ENCODE measurements at places on chromosomes 13 and 19.

DNA sequence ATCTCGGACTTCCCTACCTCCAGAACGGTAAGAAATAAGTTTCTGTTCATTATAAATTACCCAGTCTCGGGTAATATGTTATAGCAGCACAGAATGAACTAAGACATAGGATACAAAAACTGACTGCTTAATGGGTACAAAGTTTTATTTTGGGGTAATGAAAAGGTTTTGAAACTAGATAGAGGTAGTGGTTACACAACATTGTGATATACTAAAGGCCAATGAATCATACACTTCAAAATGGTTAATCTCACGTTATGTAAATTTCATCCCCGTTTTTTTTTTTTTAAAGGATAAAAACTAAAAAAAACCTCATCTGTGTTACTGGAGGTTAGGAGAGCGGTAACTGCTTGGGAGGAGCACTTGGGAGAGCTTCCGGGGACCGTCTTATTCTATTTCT lies 23.5 kb downstream of the AKT2 start:
- DNase-seq: no peak

- DNase-seq: no peak
Measured at GRCh38 chr13:99656844-99657381, 155.6 kb downstream of the TM9SF2 start.

DNA sequence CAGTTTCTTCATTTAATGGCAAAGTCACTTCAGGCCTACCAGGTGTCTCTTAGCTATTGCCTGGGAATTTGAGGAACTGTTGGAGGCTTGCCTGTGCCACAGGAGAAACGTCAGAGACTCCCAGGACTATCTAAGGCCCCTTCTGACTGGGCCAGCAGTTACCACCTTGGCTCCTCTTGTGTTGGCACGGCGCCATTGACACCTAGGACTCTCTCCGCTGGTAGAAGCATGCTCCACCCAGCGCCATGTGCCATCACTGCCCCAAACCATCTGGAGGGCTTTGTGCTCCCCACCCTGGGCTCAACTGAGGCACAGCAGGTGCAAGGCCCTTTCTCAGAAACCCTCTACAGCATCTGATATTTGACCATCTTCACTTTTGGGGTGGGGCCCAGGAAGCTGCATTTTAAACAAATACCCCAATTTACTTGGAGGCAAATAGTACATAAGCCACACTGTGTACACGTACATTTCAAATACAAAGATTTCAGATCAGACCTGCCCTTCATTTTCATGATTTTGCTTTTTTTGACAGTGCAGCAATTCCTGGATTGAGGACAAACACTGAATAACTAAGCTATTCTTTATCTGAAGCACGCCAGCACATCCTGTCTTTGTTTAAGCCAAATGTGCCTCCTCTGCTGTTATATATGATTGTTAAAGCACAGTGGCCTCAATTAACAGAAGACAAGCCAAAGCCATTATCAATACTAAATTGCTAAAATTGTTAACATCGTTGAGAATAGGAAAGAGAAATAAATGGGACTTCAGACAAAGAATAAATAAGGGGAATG lies 59.9 kb upstream of the TPP2 start:
- DNase-seq: no peak

- no peak for DNase-seq
Measured at GRCh38 chr13:111519041-111519440, 198.6 kb downstream of the TEX29 start.

DNA sequence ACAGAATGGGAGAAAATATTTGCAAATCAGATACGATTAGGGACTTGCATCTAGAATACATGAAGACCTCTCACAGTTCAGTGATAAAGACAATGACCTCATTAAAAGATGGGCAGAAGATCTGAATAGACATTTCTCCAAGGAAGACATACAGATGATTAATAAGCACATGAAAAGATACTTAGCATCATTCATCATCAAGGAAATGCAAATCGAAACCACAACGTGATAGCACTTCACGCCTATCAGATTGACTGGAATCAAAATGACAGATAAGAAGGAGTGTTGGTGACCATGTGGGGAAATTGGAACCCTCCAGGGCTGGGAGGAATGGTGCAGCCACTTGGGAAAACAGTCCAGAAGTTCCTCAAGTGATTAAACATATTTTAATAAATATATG lies 25.8 kb downstream of the CFAP97D2 start:
- DNase-seq: no peak

GRCh38 chr13:20391597-20392452 lies 133.8 kb downstream of the CRYL1 start:
- DNase-seq: no peak

DNA sequence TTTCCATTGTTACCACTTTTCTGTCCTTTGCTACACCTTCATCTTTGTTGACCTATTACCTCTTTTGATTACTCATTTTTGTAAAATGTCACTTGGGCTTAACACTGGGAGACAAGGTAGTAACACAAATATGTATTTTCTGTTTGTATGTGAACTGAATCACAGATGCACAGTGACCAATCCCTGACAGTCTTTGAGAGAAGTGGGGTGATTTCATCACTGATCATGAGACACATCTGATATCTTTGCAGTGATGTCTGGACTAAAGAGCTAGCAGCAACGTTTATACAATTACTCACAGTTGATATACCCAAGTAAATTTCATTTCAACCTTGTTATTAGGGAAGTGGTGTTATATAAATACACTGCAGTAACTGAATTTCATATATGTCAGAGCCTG lies 1397.4 kb upstream of the SPRY2 start:
- DNase-seq: no peak

DNA sequence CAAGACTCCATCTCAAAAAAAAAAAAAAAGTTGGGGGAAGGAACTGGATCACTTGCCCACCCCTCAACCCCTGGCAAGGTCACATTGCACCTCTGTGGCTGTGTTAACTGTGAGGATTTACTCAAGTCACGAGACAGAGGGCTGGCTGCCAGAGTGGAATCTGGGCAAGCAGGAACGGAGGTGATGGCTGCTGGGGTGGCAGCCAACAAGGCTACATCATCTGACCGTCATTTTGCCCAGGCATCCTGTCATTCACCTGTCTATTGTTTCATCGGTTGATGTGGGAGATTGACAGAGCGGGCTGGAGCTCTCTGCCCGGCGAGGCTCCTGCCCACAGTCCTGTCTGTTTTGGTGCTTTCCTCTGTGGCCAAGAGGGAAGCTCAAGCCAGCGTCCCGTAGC lies 75.7 kb downstream of the DPF1 start:
- DNase-seq: no peak

GRCh38 chr19:3055741-3056416 lies 6.4 kb downstream of the TLE5 start:
- DNase-seq: peak; percentile 85

DNA sequence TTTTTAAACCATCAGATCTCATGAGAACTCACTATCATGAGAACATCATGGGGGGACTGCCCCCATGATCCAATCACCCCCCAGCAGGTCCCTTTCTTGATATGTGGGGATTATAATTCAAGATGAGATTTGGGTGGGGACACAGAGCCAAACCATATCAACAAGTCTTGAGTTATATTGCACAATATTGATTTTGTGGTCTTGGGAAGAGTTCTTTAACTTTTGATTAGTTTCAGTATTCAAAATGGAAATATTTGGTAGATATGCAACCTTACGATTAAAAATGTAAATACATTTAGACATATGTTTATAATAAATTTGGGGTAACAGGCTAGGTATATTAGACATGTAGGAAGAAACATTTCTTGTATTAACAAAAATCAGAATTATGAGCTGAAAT lies 188.2 kb downstream of the GPC5 start:
- no peak for DNase-seq

GRCh38 chr13:75145927-75146326 lies 336.0 kb downstream of the TBC1D4 start:
- no peak for DNase-seq

DNA sequence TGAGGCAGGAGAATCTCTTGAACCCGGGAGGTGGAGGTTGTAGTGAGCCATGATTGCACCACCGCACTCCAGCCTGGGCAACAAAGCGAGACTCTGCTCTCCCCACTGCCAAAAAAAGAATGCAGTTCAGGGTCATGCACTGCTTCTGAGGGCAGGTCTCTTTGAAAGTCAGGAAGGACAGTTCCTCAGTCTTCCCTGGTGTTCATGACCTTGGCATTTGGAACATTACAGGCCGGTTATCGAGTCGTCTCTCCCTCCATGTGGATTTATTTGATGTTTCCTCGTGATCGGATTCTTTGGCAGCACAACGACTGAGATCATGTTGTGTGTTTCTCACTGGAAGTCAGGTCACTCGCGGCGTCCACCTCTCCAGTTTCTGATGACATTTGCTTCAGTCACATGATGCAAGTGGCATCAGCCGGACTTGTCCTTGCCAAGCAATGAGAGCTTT lies 17.2 kb downstream of the FGF21 start:
- no peak for DNase-seq

- no peak for DNase-seq
Measured at GRCh38 chr19:5434970-5435641, 20.1 kb upstream of the ZNRF4 start.

- no peak for DNase-seq
Measured at GRCh38 chr13:34410678-34411077, 531.4 kb upstream of the NBEA start.

- DNase-seq: peak; percentile 37
Measured at GRCh38 chr19:12676384-12676792, 5.3 kb downstream of the DHPS start.

GRCh38 chr19:47598407-47599349 lies 10.3 kb upstream of the BICRA start:
- no peak for DNase-seq

- no peak for DNase-seq
Measured at GRCh38 chr13:21511849-21512248, 52.7 kb upstream of the ZDHHC20 start.

- peak; percentile 27 for DNase-seq
Measured at GRCh38 chr13:98221234-98221633, 44.2 kb upstream of the RNF113B start.

DNA sequence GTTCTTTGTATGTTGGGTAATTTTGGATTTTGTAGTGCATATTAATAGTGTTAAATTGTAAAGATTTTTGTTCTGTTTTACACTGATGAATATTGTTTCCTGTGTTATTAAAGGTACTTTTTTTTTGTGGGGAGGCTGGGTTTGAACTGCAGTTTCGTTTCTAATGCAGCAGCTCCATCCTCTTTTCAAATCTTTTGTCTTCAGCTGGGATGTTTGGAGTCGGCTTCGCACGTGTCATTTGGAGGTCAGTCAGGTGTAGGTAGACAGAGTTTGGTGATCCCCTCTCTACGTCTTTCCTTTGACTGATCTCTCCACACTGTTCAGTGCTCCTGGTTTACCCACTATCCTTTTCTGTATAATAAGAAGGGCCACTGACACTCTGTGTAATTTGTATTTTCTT lies 30.3 kb downstream of the TDRD3 start:
- no peak for DNase-seq

GRCh38 chr19:8506402-8506957 lies 4.0 kb upstream of the PRAM1 start:
- DNase-seq: peak; percentile 13

Data from NCI-H2107 (cell line).